ENCODE measurements at places on chromosomes 16 and 17.

DNA sequence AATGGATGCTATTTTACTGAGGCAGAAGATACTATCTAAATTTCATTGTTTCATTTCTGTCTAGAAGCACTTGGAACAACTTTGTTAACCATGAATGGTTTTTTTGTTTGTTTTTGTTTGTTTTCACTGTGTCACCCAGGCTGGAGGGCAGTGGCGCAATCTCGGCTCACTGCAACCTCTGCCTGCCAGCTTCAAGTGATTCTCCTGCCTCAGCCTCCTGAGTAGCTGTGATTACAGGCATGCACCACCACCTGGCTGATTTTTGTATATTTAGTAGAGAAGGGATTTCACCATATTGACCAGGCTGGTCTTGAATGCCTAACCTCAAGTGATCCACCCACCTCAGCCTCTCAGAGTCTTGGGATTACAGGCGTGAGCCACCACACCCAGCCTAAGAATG, 40.5 kb downstream of the ABHD15 start:
- DNase-seq: no peak

GRCh38 chr17:33803199-33803685, 451.8 kb upstream of the CCL2 start:
- no peak for DNase-seq

DNA sequence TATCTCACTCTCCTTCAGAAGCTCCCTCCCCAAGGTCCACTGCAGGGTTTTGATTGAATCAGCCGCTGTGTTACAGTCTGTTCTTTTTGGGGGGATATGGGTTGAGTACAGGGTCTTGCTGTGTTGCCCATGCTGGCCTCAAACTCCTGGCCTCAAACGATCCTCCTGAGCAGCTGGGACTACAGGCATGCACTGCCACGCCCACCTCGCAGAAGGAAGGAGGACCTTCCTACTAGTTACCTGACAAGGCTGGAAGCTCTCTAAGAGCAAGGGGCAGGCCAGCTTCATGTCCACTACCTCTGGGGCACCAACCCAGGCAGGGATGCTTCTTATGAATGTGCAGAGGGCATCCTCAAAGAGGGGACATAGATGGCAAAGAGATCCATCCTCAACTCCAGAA, 1.9 kb upstream of the MMP28 start:
- DNase-seq: no peak

- DNase-seq: no peak
Measured at GRCh38 chr16:87791295-87792204, 25.8 kb upstream of the KLHDC4 start.

GRCh38 chr17:16212793-16213192, 2.5 kb downstream of the NCOR1 start:
- no peak for DNase-seq
